ENCODE measurements at places on chromosomes 16 and 17.

DNA sequence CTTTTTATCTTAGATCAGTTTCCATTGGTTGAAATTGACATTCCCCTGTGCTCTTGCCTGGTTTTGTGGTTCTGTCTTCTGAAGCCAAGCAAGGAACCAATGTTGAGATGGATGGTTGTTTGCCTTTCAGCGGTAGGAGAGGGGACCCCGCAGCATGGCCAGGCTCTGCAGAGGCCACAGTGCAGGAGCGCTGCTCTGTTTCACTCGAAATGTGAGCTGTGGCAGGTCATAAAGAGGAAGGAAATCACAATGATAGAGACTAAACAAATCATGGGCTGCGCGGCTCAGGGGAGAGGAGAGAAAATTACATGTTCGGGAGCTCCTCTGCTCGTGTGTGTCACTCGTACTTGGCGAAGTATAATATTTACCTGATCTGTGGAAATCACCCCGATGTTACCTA lies 148.2 kb downstream of the SNX29 start:
- DNase-seq, result peak; percentile 27

GRCh38 chr16:83802554-83803205 lies 5.1 kb upstream of the HSBP1 start:
- no peak for DNase-seq

- DNase-seq, result no peak
Measured at GRCh38 chr16:89460556-89460955, 29.8 kb downstream of the ANKRD11 start.

DNA sequence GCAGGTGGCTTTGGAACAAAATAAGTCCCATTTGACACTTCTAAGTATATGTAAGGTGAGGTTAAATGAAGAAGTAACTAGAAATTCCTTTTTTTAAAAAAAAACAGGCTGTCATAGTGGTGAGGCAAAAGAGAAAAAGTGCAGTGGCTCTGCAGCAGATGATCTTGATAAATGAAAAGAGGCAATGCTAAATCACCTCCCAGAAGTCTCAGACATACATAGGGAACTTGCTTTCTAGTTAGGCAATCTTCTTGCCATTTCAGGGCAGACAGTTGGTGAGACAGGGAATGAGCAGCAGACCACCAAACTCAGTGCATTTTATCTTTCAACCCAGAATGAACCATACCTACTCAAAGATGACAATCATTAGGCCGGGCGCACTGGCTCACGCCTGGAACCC lies 90.8 kb downstream of the MYO1D start:
- no peak for DNase-seq

GRCh38 chr16:54282202-54282927 lies 4.2 kb downstream of the IRX3 start:
- DNase-seq, result no peak

- DNase-seq, result peak; percentile 29
Measured at GRCh38 chr17:77242118-77242851, 101.5 kb downstream of the SEC14L1 start.

GRCh38 chr16:3180445-3180878 lies 7.5 kb upstream of the OR1F1 start:
- no peak for DNase-seq

GRCh38 chr17:16304830-16305229 lies 48.4 kb downstream of the CENPV start:
- DNase-seq, result peak; percentile 57

DNA sequence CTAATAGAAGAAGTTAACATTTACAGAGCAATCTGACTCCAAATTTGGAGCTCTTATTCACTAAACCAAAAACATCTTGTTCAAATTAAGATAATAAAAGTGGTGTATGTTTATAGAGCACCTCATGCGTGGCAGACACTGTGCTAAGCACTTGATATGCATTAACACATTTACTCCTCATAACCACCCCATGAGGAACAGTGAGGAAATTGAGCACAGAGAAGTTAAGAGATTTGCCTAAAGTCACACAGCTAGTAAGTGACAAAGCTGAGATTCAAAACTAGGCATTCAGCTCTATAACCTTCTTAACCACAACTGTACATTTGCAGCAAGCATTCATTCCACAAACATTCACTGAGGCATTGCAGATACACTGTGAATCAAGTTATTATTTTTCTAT lies 94.0 kb downstream of the VAT1L start:
- DNase-seq, result no peak

DNA sequence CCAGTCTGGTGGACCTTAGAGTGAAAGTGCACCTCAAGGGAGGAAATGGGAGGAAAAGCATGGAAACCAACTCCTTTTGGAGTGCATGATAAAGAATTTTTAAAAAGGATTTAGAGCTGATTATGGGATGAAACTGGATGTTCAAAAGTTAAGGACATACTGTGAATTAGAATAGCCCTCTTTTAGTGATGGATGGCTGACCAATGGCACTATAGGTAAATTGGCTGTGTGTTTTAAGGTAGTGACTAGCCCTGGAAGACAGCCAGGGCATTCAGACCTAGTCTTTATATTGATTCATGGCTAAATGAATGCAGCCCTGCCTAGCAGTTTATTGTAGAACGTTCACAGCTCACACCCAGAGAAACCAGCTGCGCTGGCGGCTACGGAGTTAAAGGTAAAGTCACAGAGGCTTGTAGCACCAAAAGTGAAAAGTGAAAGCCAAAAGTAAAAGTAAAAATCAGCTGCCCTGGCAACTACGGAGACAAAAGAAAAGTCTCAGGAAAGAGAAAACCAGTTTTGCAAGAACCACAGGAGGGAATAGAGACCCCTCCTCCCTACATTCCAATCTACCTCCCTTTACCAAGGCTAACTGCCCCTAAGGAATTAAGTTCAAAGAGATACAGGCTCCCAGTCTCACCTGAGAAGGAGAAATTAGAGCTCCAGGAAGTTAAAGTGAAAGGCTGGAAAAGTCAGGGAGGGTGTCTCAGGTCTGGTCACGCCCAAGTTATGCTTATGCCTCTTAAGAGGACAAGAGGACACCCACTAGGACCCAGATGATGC lies 21.8 kb downstream of the ACSM1 start:
- no peak for DNase-seq

DNA sequence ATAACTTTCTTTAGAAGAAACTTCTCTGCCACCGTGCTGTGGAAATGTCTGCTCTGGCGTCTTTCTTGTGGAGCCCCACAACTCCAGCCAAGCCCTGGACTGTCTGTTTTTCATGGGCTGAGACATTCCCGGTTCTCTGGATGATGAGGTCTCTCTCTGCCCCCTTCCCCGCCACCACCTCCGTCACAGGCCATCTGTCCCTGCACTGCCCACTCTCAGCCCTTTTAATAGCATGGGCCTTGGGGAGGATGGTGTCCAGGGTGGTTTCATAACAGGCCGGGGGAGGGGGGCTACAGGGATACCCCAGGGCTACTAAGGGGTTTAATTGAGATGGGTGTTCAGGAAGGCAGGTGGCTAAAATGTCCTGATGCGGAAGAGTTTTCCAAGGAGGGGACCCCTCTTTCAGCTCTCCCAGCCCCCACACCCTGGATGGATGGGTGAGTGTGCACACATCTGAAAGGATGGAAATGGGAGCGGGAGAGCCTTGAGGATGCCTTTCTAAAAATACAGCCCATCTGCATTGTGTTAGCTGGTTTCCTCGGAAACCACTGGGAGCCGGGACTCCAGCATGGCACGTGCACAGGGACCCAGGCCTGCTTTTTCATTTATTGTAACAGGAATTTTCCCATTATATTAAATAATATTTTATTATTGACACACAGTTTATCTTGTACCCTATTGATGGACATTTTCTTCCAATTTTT lies 14.6 kb upstream of the NDRG4 start:
- no peak for DNase-seq

- peak; percentile 48 for DNase-seq
Measured at GRCh38 chr17:58249270-58250133, 11.1 kb downstream of the LPO start.

DNA sequence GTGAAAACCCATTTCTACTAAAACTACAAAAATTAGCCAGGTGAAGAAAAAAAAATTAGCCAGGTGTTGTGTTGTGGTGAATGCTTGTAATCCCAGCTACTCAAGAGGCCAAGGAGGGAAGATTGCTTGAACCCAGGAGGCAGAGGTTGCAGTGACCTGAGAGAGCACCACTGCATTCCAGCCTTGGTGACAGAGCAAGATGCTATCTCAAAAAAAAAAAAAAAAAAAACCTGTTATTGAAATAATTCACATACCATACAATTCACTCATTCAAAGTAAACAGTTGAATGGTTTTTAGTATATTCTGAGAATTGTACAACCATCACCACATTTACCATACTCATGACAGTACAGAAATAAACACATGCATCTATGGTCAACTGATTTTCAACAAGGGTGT lies 31.0 kb downstream of the ZNRF1 start:
- no peak for DNase-seq

DNA sequence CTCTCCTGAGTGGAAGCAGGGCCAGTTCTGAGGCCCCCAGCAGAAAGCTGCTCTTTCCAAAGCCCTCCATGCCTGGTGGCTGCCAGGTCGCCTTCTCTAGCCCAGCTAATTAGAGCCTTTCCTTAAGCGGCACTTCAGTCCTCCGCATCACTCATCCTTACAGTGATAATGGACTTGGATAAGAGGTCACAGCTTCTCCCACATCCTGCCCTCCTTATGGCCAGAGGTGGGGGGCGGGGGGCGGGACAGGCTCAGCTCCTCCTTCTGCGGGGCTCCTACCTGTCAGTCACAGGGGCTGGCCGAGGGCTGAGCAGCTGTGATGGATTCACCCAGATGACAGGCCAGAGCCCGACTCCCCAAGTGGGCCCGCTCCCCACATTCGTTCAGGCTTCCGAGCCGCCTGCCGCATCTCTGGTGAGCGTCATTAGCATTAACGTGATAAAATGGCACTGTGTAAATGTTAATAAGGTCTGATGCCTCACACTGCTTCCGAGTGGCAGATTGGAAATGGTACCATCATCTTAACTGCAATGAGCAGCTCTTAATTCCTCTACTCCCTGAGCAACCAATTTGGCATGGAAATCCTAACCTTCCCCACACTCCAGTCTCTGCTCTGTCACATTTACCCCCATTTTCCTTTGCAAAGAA lies 41.3 kb downstream of the GRIN2C start:
- no peak for DNase-seq

- DNase-seq, result no peak
Measured at GRCh38 chr16:85081038-85081437, 31.2 kb downstream of the CIBAR2 start.

DNA sequence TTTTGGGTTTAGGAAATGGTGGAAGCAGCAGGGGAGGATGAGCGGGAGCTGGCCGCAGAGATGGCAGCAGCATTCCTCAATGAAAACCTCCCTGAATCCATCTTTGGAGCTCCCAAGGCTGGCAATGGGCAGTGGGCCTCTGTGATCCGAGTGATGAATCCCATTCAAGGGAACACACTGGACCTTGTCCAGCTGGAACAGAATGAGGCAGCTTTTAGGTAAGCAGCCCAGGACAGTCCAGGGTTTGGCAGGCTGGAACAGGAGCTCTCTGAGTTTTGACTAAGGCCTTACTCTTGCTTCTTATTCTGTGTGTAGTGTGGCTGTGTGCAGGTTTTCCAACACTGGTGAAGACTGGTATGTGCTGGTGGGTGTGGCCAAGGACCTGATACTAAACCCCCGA lies 41.4 kb downstream of the SF3B3 start:
- no peak for DNase-seq

DNA sequence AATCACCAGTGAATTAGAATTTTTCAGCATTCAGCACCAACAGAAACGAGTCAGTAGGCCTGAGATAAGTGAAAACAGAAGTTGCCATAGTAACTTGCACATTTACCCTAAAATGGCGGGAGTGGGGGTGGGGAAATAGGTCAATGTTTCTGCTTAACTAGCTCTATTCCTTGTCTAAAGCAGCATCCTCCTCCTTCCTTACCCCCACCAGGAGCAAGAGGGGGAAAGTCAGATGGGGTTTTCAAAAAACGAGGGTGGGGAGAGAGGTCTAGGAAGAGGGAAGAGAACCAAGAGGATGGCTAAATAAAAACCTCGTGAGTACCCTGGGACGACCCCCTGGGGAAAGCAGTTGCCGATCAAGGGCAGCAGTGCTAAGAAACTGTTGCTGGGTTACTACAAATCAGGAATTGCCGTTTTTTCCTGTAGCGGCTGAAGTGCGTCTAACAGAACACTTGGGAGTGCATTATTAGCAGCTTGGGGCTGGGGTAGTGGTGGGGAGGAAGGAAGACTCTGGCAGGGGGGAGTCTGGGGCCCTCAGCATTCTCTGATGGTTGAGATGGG lies 34.4 kb upstream of the MNT start:
- no peak for DNase-seq

DNA sequence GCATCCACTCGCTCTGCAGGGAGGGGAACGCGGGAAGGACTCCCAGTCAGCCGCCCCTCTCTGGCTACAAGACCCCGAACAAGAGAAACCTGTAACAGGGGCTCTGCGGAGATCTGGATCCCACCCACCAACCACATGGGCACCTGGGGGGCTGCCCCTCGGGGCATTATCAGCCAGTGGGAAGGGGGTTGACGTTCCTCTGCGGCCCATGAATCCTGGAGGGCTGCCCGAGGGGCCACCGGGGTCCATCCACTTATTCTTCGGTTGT lies 1.8 kb upstream of the PCGF2 start:
- no peak for DNase-seq

DNA sequence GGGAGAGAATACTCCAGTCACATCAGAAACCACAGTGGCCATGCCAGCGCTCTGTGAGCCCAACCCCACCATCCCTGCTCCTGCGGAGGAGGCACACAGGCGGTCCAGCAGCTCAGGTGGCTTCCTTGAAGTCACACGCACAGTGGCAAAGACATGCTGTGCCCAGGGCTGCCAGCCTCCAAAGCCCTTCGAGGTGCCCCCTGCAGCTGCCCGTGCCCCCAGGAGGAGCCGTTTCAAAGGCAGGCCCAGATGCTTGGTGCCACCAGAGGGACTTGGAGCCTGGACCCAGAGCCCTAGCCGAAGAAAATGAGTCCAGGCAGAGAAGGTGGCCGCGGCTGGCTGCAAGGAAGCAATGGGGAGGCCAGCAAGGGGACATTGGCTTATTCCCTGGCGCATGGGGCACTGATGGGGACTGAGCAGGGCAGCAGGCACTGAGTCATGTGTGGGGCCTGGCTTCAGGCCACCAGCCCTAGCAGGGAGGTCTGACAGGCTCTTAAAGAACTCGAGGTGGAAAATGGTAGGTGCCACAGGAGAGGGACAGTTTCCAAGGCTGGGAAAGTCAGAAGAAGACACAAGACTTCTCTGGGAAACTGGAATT lies 17.2 kb upstream of the CACNG1 start:
- DNase-seq, result no peak
